Activated T-cell treated with anti-CD3 and anti-CD28 coated beads, Interleukin-2, amount 50 U/mL, for 72 hours (primary cell): ENCODE measurements at places on chromosomes 1 and 21. TPM values are rescaled to one million over a fixed set of nuclear protein-coding genes. Genes with fewer than 3 reads are reported as not detected.
A peak's percentile ranks its signal among the peaks of the same experiment; 100 is the strongest.

Gene TFF2
- total RNA-seq: not detected

DNA sequence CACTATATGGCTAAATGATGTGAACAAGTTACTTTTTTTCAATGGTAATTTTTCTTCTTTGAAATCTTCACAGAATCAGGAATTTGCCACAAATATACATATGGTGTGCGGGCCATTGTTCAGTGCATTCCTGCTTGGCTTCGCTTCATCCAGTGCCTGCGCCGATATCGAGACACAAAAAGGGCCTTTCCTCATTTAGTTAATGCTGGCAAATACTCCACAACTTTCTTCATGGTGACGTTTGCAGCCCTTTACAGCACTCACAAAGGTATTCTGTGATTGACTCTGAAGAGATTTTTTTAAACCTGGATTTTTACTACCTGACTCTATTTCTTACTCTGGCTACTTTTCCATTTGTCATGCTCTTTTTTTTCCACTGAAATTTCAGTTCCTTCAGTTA is 76.2 kb upstream of the KIAA1614 start:
- DNase-seq: no peak

Gene DISC1
- total RNA-seq: 2.9 TPM

Gene SPATA6
- 3.4 TPM for total RNA-seq

- no peak for DNase-seq
These were observed 29.9 kb upstream of the CAMSAP2 start for GRCh38 chr1:200708769-200709168.

DNA sequence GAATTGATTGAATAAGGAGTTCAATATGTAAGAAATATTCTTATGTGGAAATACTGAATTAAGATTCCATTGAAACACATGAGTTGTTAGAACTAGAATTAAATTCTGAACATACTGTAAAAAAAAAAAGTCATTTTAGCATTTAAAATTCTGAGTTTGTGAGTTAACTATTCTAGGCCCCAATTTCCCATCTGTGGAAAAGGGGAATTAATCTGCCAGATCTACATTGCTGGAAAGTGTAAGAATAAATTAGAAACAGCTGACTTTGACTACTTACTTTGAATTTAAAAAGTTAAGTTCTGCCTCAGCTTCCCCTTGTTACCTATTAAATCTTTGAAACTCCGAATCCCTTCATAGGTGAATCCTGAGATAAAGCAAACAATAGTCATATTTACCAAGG is 103.0 kb downstream of the SNX7 start:
- DNase-seq: no peak

DNA sequence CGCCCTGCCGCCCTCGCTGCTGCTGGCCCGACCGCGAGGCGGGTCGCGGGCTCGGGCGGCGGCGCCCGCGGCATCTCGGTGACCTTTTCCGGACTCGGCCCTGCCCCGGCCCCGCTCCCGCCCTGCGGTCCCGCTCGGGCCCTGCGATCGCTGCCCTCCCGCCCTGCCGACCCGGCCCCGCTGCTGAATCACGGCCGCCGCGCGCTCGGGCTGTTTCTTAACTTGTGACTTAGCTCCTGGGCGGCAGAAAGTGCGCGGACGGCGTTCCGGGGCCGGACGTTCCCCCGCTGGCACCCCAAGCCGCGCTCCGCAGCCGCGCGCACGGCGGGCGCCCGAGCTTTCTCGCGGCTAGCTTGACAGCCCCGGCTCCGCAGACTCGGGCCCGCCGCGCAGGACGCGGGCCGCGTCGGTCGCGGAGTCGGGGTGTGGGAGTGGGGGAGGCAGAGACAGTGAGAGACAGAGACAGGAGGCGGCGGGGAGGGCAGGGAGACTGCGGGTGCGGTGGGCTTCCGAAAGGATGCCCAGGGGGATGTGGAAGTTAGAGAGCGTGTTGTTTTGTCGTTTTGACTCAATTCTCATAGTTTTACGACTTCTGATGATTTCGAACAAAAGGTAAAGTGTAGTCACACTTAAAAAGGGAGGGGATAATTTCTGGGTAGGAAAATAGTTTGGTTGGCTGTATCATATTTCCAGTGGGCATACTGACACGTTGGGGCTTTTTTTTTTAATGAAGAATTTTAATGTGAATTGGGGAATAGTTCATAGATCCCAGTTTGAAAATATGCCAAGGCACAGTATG is 49.8 kb downstream of the PRDM2 start:
- peak; percentile 72 for DNase-seq

GRCh38 chr1:47951545-47952235 is 45.5 kb downstream of the TRABD2B start:
- DNase-seq: no peak

Gene NPHP4
- 12.3 TPM for total RNA-seq

DNA sequence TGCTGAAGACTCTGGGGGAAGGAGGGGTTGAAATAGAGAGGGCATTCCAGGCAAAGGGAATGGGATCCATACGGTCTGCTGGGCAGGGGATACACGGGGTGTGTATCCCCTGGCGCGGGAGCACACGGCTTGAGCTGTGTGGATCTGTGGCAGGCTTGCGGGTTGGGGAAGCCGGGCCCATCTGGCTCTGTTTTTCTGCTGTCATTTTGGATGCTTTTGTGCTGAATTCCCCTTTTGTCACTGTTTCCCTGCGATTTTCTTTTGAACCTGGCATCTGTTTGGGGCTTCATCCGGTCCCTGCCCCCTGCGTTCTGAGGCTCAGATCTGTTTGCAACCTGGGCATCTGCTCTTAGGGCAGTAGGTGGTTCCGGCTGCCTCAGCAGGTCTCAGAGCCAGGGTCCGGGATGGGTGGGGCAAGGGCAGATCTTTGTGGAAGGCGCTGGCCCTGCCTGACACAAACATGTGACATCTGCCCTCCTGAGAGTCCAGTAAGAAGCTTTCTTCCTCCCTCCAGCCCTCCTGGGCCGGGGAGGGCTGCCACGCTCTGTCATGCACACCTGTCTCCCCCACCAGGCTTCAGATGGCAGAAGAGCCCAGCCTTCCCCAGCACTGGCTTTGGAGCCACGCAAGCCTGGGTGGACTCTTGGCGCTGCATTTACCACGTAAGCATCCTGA is 84.0 kb downstream of the IGSF21 start:
- no peak for DNase-seq

GRCh38 chr1:209756615-209757445 is 977 bp downstream of the TRAF3IP3 start:
- DNase-seq: peak; percentile 49

Gene TACSTD2
- total RNA-seq: 0.21 TPM

- no peak for DNase-seq
These were observed 2.2 kb upstream of the KRTAP10-6 start for GRCh38 chr21:44594406-44594916.

- DNase-seq: no peak
These were observed 96.4 kb upstream of the RAB3GAP2 start for GRCh38 chr1:220368352-220369265.

GRCh38 chr1:95752515-95753381 is 518.7 kb downstream of the RWDD3 start:
- no peak for DNase-seq

Gene KIF14
- 15.8 TPM for total RNA-seq

Gene RPE65
- total RNA-seq: not detected

DNA sequence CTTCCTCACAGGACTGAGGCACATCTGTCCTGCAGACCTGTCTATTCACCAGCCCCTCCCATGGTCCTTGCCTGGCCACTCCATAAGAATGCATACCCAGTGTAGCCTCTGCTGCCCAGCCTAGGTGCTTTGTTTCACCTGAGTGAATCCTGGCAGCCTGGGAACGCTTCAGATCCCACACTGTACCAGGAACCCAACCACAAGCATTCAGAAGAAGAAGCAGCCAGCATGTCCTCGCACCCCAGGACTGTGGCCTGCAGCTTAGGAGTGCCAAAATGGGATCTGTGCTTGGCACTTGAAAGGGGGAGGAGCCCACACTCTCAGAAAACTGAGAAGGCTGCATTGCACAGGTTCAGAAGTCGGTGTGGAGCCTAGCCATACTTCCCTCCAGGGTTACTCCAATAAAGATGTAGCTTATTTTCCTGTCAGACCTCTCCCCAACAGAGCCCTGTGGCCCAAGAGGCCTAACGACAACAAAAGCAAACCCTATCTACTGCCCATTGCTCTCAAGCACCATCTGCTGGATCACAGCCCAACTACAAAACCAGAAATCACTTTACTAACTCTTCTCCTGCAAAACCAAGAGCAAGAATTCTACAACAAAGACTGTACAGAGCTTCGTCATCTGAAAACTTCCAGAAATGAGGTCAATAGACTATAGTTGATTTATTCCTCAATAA is 923.1 kb upstream of the NEGR1 start:
- DNase-seq: no peak

DNA sequence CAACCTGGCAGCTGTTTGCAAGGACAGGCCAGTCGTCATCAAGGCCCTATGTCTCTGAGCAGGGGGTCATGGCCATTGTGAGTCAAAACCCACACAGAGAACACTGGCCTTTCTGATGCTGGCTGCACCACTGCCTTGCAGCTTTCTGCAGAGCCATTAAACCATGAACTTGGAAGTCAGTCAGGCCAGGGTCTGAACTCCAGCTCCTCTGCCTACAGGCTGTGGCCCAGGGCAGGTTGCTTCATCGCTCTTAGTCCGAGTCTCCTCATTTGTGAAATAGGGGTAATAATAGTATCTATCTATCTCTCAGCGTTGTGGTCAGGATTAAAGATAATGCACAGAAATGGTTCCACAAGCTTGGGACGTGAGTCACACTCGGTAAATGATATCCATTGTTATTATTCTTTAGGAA is 35.8 kb upstream of the HIVEP3 start:
- DNase-seq: no peak

- DNase-seq: no peak
These were observed 73.5 kb downstream of the TENT5C start for GRCh38 chr1:117679299-117679698.

GRCh38 chr1:196376630-196377328 is 231.5 kb downstream of the KCNT2 start:
- no peak for DNase-seq

Gene PDZK1IP1
- total RNA-seq: not detected

DNA sequence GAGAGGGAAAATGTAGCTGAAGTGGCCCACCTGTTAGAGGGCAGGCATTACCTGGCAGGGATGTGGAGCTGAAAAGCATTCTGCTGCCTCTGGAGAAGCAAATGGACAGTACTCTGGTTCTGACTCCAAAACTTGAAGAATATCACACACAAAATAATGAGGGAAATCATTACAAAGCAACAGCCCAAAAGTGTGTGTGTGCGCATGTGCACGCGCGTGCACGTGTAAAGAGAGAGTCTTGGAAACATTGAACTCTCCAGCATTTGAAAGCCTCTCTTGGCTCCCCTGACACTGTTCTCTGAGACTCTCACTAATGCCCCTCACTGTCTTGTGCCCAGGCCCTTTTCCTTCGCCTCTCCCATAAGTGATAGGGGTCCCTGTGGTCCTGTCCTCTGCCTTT is 2.3 kb upstream of the VTCN1 start:
- no peak for DNase-seq

Gene S100A2
- 1.7 TPM for total RNA-seq
